ENCODE measurements at places on chromosomes 13 and 19.

- peak; percentile 35 for DNase-seq
Measured at GRCh38 chr13:80083081-80083852, 257.7 kb downstream of the SPRY2 start.

DNA sequence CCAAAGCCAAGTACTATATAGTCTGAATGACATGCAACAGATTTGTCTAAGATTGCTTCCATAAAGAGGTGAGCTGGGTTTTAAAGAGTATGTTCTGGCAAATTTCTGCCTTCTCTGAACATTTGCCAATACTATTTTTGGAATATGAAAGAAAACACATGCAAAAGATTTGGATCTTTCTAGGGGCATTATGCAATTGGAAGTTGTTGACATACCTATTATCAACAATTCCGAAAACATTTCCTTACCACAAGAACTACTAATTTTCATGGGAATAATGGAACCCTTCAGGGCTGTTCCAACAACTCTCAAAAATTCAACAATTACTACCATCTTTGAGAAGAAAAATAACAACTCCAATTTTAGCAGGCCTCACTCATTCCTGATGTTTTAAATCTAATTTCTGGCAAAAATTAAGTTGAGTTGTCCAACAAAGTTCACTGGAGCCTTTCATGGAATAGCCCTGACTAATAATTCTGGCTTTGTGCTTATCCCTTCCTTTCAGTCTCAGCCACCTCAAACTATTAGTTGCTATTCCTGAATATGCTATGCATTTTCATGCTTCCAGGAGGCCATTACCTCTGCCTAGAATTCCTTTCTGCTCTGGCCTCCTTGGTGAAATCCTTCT, 250.0 kb downstream of the RGCC start:
- peak; percentile 32 for DNase-seq

DNA sequence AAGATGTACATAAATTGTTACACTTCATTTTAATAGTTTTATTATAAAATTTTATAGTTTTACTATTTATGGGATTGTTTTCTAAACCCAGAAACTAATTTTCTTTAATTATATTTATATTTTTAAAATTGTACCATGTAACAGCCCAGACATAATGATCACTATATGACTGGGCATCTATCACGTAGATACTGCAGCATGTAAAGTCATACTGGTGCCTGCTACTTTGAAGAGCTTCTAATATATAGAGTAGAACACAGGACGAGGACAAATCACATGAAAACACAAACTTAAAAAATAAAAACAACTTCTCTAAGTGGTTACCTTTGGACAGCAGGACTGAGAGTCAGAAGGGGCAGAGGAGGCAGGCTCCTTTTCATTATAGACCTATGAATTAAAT, 5.3 kb downstream of the ELF1 start:
- no peak for DNase-seq

GRCh38 chr19:3123956-3124355, 11.9 kb upstream of the GNA15 start:
- no peak for DNase-seq

GRCh38 chr13:39350461-39350881, 252.5 kb downstream of the LHFPL6 start:
- no peak for DNase-seq

- DNase-seq, result no peak
Measured at GRCh38 chr13:40235160-40235796, 431.2 kb downstream of the FOXO1 start.

GRCh38 chr19:10899151-10899653, 27.8 kb downstream of the CARM1 start:
- no peak for DNase-seq

GRCh38 chr19:28497137-28497536, 715.8 kb downstream of the UQCRFS1 start:
- DNase-seq, result no peak

GRCh38 chr13:72850959-72851677, 69.2 kb downstream of the PIBF1 start:
- DNase-seq, result no peak

- no peak for DNase-seq
Measured at GRCh38 chr13:87736849-87737385, 65.7 kb downstream of the SLITRK5 start.

GRCh38 chr19:50409347-50409746, 9.4 kb upstream of the SPIB start:
- DNase-seq, result no peak

DNA sequence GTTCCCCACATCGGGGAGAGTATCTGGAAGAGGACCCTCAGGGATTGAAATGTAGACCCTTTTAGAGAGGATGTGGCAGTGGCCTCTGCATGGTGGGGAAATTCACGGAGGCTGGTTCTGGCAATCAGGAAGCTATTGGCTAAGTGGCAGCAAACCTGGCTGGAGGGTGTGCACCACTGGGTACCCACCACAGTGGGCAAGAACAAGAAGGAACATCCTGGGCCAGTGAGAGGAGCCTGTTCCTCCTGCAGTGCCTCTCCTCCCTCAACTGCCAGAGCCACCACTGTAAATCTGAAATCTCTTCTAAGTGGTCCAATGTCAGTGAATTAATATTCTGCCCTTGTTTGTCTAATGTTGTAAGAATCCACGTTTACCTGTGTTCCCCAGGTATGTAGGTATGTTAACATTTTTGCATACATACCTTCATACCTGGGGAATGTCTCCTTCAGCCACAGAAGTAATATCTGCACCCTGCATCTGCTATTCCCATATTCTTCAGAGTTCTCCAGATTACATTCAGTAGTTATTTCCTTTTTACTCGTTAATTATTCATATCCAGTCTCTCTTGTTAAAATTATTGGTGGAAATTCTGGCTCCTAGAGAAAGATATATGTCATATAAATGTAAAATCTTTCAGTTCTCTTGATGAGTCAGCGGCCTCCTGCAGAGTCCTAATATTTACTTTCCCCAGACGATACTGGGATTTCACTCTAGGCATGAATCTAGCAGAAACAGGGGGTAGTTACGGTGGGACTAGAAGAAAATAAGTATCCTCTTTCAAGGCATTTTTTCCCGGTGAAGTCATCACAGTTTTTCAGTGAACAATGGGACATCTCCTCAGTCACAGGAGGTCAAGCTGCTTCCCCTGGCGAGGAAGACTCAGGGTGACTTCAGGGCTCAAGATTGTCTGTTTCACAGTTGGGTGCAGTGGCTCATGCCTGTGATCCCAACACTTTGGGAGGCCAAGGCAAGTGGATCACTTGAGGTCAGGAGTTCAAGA, 148.3 kb downstream of the MYO16 start:
- DNase-seq, result peak; percentile 55

DNA sequence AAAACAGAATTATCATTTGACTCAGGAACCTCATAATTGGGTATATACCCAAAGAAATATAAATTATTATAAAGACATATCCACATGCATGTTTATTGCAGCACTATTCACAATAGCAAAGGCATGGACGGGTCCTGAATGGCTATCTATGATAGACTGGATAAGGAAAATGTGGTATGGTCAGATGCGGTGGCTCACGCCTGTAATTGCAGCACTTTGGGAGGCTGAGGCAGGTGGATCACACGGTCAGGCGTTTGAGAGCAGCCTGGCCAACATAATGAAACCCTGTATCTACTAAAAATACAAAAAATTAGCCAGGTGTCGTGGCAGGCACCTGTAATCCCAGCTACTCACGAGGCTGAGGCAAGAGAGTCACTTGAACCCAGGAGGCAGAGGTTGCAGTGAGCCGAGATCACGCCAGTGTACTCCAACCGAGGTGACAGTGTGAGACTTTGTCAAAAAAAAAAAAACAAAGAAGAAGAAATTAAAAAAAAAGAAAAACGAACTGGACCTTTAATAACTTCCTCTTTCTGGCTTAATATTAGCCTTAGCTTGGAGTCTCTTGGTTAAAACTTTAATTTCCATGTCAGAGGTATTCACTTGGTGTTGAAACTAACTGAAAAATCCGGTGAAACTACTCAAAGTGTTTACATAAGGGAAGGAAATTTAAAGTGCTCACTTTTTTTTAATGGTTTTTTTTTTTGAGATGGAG, 104.4 kb downstream of the ZNF486 start:
- DNase-seq, result no peak

DNA sequence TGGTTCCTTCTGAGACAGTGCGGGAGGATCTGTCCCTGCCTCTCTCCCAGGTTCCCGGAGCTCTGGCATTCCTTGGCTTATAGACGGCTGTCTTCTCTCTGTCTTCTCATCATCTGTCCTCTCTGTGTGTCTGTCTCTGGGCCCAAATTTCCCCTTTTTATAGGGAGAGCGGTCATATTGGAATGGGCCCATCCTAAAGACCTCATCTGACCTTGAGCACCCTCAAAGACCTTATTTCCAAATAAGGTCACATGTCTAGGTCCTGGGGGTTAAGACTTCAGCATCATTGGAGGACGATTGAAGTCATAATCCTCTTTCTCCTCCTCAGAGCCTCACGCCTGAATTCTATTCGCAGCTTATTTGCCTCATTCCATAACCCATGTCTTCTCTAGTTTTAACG, 98.4 kb downstream of the RAB20 start:
- no peak for DNase-seq

DNA sequence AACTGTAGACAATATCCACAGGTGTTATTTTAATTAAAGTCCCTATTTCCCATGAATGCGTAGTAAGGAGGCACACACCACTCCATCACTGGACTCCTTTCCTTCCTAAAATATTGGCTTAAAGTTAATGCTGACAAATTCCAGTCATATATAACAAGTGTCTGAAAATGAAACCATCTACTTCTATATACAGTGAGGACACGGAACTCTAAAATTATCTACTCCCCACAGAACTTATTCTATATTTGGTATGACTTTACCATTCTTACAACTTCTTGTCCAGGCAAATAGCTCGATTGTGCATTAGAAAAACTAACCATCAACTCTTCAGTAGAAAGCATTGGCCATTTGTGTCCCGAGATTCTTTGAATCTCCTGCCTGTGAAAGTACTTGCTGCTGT, 1560.2 kb downstream of the EFNB2 start:
- DNase-seq, result no peak

DNA sequence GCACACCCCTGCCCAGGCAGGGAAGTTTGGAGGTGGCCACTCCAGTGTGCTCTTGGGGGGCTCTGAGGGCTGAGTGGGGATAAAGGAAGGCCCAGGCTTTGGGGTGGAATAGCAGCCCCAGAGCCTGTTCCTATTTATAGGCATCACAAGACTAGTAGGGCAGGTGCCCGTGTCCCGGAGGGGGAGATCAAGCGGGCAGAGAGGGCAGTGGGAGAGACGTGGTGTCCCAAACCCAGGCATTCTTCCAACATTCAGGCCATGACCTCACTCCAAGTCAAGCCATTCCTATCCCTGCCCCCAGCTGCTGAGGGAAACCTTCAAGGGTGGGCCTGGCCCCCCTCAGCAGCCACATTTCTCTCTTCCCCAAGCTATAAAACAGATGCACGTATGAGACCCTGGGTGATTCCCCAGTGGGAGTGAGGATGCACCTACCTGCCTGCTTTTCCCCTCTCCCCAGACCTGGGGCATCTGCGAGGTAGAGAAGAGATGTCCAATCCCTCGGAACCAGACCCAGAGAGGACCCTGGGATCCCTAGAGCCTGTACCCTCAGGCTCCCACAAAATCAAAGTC, 3.9 kb downstream of the WIZ start:
- DNase-seq, result no peak

DNA sequence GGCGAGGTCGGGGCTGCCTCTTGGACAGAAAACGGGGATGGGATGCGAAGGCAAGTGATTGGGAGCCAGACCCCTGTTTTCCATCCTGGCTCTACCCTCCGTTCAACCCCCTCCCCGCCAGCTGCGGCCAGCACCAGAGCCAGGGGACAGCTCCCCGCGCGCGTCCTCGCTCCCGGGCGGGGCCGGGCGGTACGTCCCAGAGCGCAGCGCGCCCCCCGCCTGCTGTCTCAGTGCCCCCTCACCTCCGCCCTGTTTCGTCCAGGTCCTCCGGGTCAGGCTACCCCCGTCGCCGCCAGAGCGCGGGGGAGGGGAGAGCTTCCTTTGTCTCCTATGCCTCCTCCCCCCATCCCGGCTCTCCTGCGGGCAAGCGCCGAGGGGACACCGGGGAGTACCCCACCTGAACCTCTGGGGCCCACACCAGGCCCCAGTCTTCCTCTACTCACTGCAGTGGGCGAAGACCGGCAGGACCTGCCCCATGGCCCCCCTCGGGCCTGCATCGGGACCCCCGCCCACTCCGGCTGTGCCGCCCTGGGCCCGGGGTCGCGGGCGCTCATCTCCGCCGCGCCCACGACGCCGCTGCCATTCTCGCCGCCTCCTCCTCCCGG, 396 bp downstream of the RTN2 start:
- DNase-seq, result no peak

GRCh38 chr19:49119411-49120324, at the start of gene PPFIA3:
Gene PPFIA3 (plus strand): TSS chr19:49119544. CDS start chr19:49127874, 8,330 bp downstream.
- no peak for DNase-seq

DNA sequence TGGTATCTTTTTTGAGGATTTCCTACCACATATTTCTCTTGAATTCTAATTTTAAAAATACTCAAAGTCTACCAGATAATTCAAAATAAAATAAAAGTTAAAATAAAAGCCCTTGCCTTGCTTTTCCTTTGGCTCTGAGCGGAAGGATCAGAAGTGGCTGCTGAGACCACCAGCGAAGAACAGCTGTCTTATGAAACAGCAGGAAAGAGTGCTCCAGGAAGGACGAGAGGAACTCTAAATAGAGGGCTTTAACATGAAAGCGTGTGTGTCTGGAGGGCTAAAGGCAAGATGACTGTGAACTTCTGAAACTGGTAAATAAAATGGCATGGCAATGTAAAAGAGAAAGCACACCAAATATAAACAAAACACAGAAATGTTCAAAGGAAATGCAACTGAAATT, 521.5 kb upstream of the SPRY2 start:
- DNase-seq, result no peak

DNA sequence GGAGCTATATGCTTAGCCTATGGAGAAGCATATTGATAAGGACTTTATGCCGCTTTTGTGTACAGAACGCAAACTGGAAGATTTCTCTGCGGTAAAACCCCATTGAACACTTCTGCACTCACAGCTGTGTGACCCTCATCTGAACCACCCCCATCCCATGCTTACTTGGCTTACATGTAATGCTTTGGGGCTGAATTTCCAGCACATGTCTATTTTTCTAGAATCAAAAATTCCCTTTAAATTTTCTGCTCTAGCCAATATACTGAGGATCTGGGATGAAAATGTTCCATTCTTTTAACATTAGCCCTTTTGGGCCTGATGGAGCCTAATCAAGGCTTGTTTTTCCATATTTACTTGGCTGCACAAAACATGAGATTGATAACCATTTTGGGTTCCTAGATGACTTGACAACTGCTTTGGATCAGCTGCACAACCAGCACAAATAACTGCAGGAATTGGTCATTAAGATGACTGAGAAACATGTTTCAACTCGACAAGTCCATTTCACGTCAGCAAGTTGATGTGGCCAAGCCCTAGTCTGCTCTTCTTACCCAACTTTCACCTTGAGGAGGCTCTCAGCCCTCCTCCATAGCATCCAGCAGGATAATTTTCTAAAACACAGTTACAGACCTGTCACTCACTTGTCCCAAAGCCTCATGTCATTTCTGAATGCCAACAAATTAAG, 52.4 kb downstream of the TNFSF11 start:
- no peak for DNase-seq

- DNase-seq, result no peak
Measured at GRCh38 chr13:76552041-76552772, 334.0 kb downstream of the KCTD12 start.

All from fibroblast of skin of left quadriceps (primary cell).